Central memory CD8-positive, alpha-beta T cell (primary cell): ENCODE measurements at places on chromosomes 2 and 18.

- DNase-seq, result no peak
Observed at GRCh38 chr2:159010963-159011362, 42.5 kb downstream of the TANC1 start.

DNA sequence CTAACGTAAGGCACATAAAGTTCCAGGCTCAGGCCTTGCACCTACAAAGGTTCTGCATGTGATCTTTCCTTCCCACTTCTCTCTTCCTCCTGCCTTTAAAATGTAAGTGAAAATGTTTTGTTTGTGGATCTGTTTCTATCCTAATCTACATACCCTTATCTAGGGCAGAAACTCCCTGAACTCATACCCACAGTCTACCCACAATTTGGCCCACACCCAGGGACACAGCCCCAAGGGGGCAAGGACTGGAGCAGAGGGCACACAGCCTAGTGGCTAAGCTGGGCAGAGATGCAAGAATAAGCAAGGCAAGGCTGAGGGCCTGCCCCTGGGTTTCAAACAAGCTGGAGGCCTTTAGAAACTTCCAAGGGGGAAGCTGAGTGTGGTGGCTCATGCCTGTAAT lies 71.0 kb downstream of the HS1BP3 start:
- DNase-seq, result no peak

DNA sequence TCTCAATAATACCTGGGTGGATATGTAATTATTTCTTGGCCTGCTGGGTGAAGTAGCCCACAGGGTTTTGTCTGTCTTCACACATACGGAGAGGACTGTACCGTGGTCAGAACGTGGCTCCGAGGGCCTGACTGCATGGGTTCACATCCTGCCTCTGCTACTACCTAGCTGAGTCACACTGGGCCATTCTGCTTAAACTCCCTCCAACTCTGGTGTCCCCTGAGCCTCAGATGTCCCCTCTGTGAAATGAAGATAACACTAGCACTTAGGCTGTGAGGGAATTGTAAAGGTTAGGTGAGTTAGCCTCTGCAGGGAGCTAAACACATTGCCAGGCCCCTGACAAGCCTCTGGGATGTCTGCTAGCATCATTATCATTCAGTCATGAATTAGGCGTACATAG lies 120.1 kb upstream of the NABP1 start:
- DNase-seq, result no peak

GRCh38 chr2:240229603-240230235 lies 89.3 kb upstream of the OTOS start:
- DNase-seq, result no peak

- no peak for DNase-seq
Observed at GRCh38 chr2:38074764-38075506, 1.0 kb downstream of the CYP1B1 start.

DNA sequence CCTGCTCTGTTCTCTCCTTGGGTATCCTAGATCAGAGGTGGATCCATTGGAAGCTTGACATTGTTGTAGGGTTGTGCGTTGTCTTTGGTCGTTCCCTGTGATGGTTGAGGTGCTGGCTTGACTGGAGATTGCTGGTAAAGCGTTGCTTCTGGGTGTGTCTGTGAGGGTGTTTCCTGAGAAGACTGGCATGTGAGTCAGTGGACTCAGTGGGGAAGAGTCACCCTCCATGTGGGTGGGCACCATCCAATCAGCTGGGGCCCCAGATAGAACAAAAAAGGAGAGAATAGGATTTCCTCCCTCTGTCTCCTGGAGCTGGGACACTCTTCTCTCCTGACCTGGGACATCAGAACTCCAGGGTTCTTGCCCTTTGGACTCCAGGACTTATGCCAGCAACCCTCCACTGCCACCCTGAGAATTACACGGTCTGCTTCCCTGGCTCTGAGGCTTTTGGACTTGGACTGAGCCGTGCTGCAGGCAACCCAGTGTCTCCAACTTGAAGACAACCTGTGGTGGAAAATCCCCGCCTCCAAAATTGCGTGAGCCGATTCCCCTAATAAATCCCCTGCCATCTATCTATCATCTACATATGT lies 14.8 kb upstream of the REEP1 start:
- DNase-seq, result no peak

GRCh38 chr2:48717846-48718245 lies 37.7 kb downstream of the LHCGR start:
- DNase-seq, result no peak

DNA sequence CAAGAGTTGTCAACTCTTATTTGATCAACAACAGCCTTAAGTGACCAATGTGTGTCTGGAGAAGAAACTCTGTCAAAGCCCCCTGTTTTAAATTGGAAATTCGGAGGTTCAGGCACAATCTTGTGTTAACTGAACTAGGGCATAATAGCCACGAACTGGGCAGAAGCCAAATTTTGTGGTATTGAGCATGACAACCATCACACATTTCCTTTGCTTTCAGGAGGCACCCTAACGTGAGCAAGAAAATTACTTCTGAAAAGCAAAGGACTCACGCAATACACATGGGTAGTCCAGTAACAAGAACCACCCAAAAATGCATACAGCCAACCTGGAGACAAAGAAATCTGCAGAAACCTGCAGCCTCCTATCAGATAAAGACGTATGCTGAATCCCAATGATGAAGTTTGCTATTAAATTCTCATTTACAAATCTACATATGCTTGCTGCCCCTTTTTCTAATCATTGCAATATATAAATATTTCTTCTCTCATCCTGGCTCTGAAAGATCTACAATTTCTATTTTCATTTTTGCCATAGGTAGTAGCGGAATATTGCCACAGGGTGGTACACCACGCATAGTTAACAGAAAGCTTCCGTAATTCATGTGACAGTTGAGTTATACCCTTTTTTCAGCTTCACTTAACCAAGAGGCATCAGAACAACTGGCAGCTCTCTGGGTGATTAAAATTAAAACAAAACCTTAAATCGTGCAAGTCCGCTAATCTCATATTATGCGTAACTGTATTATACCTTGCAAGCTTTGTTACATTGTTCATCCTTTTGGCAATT lies 495.8 kb downstream of the NRXN1 start:
- no peak for DNase-seq

GRCh38 chr2:155256803-155257202 lies 558.3 kb downstream of the KCNJ3 start:
- DNase-seq, result no peak

DNA sequence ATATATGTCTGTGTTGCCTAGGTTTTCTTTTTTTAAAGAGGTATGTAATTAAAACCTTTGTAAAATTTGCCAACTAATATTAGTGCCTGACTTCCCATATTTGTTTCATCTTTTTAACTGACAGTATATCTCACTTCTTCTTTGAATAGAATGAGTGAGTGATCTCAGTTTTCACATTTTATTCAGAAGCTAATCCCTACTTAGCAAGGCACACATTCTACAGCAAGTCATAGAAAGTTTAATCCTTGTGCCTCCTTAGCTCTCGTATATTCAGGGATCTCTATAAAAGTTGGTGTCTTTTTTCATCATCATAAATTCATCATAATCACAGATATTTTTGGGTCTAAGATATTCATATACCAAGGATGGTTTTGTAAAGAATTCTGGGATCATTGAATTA lies 66.6 kb downstream of the RIF1 start:
- DNase-seq, result no peak

- no peak for DNase-seq
Observed at GRCh38 chr2:64179582-64180321, 35.5 kb upstream of the PELI1 start.

GRCh38 chr2:58137221-58137620 lies 90.6 kb downstream of the VRK2 start:
- DNase-seq, result no peak

- DNase-seq, result no peak
Observed at GRCh38 chr18:24234850-24235418, 96.1 kb downstream of the CABYR start.
